Chondrocyte (in vitro differentiated cells): ENCODE measurements at places on chromosomes 11 and 22. TPM values are rescaled to one million over a fixed set of nuclear protein-coding genes. Genes with fewer than 3 reads are reported as not detected.

CHID1 gene
- total RNA-seq, result 87.6 to 115 TPM (median 90.3 TPM) in 3 replicates

- DNase-seq, result peak; percentile 41
- no peaks in the 10 kb centered on the region for H3K36me3 ChIP-seq
- no peak overlapping the region for H3K4me3 ChIP-seq
- H3K4me1 ChIP-seq, result peaks cover 24% of the 10 kb centered on the region
- H3K27ac ChIP-seq, result no peak overlapping the region
Measured at GRCh38 chr22:28917747-28918549, 34.6 kb downstream of the ZNRF3 start.

DNA sequence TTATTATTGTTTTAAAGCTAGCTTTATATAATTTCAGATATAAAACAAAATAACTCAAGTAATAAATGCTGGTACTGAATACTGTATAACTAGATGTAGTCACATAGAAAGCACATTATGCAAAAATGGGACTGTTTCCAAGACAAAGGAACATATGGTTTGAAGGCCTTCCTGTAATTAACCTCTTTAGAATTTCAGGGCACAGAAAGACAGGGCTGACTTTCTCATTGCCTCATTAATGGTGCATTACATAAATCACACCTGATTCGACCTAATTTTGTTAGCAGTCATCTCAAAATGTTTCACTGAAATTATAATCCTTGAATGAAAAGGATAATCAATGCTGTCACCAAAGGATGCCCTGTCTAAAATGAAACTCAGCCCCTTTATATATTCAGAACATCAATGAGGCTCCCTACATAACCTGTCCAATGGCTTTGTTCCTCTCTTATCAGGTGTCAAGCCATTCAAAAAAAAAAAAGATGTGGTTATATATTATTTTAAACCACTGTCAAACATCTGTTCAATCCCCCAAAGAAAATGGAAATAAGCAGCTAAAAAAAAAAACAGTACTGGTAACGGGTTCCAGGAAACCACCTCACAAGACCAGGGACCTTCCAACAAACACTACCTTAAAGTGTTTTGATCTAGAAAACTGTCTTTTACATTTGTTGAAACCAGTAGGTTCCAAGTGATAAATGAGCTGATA lies 77.4 kb downstream of the FAM168A start:
- peaks cover 17% of the 10 kb centered on the region for H3K4me1 ChIP-seq
- H3K27ac ChIP-seq, result no peak overlapping the region
- H3K4me3 ChIP-seq, result no peak overlapping the region
- H3K27me3 ChIP-seq, result no peaks in the 10 kb centered on the region
- no peaks in the 10 kb centered on the region for H3K36me3 ChIP-seq
- DNase-seq, result no peak

DNA sequence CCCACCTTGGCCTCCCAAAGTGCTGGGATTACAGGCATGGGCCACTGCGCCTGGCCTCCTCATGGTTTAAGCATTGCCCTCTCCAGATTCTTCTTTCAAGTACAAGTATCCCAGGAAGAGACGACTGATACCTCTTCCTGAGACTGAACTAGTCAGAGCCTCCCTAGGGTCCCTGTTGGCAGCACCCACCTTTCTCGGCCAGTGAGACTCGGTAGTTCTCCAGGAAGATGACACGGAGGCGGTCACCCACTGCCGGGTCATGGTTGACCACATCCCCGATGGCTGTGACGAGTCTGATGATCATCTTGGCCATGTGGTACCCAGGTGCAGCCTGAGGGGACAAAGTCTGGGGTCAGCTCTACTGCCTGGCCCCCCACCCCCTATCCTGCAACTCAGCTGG lies 7.2 kb upstream of the RASGRP2 start:
- H3K4me3 ChIP-seq, result no peak overlapping the region
- no peaks in the 10 kb centered on the region for H3K27me3 ChIP-seq
- H3K4me1 ChIP-seq, result peaks cover 8% of the 10 kb centered on the region
- H3K36me3 ChIP-seq, result no peaks in the 10 kb centered on the region

- DNase-seq, result no peak
- H3K36me3 ChIP-seq, result no peaks in the 10 kb centered on the region
- H3K4me3 ChIP-seq, result no peak overlapping the region
- no peaks in the 10 kb centered on the region for H3K27me3 ChIP-seq
- no peak overlapping the region for H3K27ac ChIP-seq
Measured at GRCh38 chr22:36422287-36423014, 34.7 kb upstream of the MYH9 start.

- no peaks in the 10 kb centered on the region for H3K36me3 ChIP-seq
- H3K27ac ChIP-seq, result peak overlapping the region; percentile 89
- H3K27me3 ChIP-seq, result no peaks in the 10 kb centered on the region
- no peak overlapping the region for H3K4me3 ChIP-seq
- DNase-seq, result no peak
Measured at GRCh38 chr11:94128291-94128745, 323 bp upstream of the PANX1 start.

GRCh38 chr11:71281831-71282230 lies 29.5 kb upstream of the SHANK2 start:
- no peak overlapping the region for H3K4me3 ChIP-seq
- H3K27ac ChIP-seq, result no peak overlapping the region
- H3K36me3 ChIP-seq, result no peaks in the 10 kb centered on the region
- DNase-seq, result no peak

- H3K36me3 ChIP-seq, result peaks cover 13% of the 10 kb centered on the region
- peak overlapping the region; percentile 84 for H3K4me3 ChIP-seq
- peak overlapping the region; percentile 95 for H3K27ac ChIP-seq
- no peaks in the 10 kb centered on the region for H3K27me3 ChIP-seq
- peaks cover 66% of the 10 kb centered on the region for H3K4me1 ChIP-seq
- no peak for DNase-seq
Measured at GRCh38 chr11:61887839-61888494, 3.4 kb downstream of the FADS3 start.

GRCh38 chr11:100774132-100774531 lies 87.0 kb downstream of the ARHGAP42 start:
- DNase-seq, result no peak
- no peak overlapping the region for H3K27ac ChIP-seq
- H3K36me3 ChIP-seq, result peaks cover 5% of the 10 kb centered on the region
- H3K4me1 ChIP-seq, result peaks cover 6% of the 10 kb centered on the region
- H3K4me3 ChIP-seq, result no peak overlapping the region

GRCh38 chr11:201966-202365 lies 5.2 kb downstream of the BET1L start:
- peaks cover 30% of the 10 kb centered on the region for H3K4me1 ChIP-seq
- H3K4me3 ChIP-seq, result no peak overlapping the region
- no peaks in the 10 kb centered on the region for H3K27me3 ChIP-seq
